ENCODE measurements at places on chromosomes 6 and 20.
A peak's percentile ranks its signal among the peaks of the same experiment; 100 is the strongest.

DNA sequence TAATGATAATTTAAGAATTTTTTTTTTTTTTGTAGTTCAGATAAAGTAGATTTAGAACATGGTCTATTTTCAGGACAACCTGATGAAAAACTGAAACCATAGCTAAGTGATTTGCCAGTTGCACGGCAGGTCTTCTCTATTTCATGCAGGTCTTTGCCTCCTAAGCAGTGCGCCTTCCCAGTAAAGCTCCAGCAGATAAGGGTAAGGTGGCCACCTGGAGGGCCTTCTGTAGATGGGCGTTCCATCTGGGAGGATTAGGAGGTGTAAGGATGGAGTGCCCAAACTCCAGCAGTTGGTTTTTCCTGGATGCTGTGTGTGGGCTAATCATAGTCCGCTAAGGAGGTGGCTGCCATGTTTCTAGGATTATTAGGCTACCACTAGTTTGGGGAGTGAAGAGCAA, 107.1 kb downstream of the ARID1B start:
- DNase-seq = no peak

- DNase-seq = no peak
These were observed 588.2 kb upstream of the NRSN1 start for GRCh38 chr6:23537828-23538227.

DNA sequence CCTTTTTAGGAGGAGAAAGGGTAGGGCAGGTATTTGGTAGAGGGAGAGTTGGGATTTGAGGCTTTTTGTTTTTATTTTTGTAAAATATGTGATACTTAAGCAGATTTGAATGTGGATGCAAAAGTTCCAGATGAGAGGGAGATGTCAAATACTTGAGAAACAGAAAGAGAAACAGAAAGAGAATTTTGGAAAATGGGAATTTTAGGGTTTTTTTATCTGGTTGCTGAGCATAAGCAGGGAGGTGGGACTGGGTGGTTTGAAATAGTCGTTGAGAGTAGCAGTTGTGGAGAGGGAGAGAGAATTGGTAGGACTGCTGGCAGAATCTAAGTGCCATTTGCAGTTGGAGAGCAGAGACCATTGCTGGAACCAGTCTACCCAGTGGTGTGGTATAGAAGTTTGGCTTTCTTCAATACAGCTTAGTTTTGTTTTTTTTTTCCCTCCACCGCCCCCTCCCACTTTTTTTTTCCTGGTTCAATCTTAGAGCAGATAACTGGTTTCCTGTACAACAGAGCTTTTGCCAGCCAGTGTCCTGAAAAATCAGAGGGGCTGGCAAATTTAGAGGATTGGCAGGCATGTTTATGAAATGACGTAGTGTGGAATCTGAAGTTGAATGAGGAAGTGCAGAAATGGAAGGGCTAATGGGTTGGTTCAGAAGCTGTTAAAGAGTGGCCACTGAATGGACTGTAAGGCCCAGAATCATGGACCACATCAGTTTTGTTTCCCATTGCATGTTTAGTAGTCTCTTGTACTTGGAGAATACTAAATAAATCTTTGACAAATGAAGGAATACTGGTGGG, 68.7 kb downstream of the ATRN start:
- DNase-seq = no peak

DNA sequence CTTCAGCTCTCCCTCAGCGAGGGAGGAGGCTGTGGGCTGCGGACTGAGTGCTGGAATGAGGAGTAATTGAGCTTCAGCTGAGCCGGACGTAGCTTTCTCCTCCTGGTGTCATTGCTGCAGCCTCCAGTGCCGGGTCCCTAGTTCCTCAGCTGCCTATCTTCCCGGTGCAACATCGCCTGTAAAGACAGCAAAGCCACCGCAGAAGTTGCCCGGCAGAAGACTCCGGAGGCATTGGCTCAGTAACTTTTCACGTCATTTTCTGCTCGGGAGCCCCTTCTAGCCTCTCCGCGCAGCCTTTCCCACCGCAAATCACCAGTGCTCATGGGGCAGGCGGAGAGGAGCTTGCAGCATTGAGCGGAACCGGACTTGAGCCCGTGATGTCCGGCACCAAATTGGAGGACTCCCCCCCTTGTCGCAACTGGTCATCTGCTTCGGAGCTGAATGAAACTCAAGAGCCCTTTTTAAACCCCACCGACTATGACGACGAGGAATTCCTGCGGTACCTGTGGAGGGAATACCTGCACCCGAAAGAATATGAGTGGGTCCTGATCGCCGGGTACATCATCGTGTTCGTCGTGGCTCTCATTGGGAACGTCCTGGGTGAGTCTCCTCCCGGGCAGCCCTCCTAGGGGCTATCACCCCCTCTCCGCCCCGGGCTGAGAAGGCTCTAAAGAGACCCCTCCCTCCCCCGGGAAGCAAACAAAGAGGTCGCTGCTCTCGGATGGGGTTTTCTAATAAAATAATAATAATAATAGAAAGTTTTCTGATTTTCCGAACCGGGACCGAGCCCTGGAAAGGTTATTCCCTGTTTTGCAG, at the start of gene HCRTR2:
Gene HCRTR2, plus strand, starts transcription at position 305 of the 816 bp plus-strand sequence. Its CDS starts 73 bp downstream, at position 378.
- no peak for DNase-seq

DNA sequence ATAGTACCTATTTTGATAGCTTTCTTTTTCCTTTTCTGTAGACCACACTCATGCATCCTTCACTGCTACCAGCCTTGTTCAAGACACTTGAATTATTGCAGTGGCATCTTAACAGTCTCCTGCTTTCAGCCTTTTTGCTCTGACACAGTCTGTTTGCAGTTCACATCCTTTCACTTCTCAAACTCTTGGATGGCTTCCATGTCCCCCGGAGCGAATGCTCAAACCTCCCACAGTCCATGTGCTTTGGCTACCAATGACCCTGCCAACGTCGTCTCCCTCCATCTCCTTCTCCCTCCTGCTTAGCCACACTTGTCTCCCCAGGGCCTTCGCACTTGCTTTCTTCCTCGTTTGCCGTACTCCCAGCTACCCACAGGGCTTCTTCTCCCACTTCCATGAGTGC, 270.0 kb upstream of the ZFP64 start:
- DNase-seq = no peak

DNA sequence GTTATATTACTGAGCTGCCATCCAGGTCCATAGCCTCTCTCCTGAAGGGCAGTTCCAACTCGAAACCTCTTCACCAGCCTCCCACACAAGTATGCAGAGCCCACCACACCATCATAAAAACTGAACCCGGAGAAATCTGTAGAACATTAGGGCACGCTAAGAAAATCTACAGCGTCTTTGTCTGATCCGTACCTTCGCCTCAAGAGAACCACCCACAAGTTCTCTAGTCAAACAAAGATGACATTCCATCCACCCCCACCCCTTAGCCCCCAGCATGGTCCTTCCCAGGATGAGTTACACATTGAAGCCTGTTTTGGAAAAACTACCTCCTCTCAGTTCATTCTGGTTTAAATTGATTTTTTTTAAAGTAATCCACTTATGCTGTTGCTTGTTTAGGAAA, 219.7 kb downstream of the ZMYND8 start:
- no peak for DNase-seq

DNA sequence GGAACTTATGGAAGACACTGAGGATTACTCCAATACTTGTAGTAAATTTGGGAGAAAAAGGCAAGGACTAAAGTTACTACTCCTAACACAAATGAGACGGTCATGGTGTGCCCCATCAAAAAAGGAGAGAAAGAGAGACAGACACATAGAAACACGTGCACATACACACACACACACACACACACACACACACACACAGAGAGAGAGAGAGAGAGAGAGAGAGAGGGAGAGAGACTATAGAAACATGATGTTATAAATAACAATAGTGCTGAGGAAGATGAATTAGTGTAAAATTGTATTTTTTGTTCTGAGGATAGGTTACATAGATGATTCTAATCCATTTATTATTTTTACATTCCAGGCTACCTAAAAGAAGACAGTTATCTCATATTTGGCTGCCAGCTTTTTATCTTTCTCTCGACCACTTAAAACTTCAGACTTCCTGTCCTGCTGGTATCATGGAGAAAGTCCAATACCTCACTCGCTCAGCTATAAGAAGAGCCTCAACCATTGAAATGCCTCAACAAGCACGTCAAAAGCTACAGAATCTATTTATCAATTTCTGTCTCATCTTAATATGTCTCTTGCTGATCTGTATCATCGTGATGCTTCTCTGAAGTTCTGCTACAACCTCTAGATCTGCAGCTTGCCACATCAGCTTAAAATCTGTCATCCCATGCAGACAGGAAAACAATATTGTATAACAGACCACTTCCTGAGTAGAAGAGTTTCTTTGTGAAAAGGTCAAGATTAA, 10.5 kb downstream of the PLN start:
- DNase-seq = peak; percentile 71

DNA sequence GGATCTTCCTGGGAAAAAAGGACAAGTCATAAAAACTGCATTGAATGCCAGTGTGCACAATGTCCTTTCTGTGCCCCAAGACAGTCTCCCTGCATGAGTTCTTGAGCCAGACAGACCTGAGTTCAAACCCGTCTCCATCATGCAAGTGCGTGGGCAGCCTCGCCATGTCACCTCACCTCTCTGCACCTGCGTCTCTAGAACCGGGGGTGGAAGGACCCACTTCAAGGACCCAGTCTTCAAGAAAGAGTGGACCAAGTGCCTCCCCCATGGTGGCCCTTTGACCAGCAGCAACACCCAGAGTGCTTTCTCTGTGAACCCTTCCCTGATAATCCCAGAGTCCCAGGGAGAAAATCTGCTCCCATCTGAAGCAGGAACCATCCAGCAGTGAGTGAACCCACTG, 23.5 kb upstream of the ANGPT4 start:
- DNase-seq = no peak

DNA sequence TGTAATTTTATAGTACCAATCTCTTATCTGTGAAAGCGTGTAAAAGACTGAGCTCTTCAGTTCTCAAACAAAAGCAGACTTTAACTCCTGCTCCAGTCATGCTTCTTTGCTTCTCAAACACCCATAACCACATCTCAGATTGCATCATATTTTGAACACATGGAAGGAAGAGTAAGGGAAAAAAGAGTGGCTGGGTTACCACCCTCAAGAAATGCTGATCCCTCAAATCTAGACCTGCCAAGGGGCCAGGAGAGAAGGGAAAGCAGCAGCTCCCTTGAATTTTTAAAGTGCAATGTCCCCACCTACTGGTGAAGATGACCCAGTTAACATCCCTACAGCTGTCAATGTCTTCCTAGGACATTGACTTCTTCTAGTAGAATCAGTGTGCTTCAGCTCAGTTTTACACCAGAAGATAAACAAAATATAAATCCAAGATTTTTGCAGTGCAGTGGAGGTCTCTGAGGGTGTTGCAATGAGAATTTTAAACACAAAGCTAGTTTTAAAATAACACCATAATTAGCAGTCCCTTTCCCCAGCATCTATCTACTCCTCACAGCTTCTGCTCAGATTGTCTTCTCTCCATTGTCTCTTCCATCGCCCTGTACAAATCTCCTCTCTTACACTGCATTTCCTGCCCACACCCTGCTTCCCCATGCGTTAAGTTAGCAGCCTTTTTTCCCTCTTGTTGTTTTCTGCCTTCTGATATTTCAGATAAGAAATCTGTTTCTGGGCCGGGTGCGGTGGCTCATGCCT, 22.6 kb upstream of the HLA-DQB2 start:
- peak; percentile 60 for DNase-seq

- peak; percentile 50 for DNase-seq
These were observed 868 bp downstream of the SRSF3 start for GRCh38 chr6:36594816-36595643.

DNA sequence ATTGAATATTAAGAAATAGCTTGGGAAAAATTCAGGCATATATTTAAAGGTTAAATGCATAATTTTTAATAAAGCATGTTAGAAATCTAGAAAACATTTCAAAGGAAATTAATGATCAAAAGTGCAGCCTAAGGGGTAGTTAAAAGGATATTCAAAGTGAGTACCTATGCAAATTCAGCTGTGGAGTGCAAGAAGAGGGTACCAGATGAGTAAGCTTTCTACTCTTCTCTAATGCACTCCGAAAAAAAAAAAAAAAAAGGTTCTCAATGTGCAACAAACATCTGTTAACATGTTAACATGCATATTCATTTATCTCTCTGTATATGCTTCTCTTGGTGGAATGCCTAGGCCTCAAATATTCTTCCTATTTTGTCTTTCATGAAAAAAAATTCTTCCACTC, 32.0 kb upstream of the KATNA1 start:
- DNase-seq = no peak

- no peak for DNase-seq
These were observed 103.4 kb upstream of the FOXA2 start for GRCh38 chr20:22687676-22688349.

GRCh38 chr6:22343864-22344263, 47.0 kb upstream of the PRL start:
- DNase-seq = no peak

GRCh38 chr6:6317825-6318733, 2.4 kb downstream of the F13A1 start:
- no peak for DNase-seq

DNA sequence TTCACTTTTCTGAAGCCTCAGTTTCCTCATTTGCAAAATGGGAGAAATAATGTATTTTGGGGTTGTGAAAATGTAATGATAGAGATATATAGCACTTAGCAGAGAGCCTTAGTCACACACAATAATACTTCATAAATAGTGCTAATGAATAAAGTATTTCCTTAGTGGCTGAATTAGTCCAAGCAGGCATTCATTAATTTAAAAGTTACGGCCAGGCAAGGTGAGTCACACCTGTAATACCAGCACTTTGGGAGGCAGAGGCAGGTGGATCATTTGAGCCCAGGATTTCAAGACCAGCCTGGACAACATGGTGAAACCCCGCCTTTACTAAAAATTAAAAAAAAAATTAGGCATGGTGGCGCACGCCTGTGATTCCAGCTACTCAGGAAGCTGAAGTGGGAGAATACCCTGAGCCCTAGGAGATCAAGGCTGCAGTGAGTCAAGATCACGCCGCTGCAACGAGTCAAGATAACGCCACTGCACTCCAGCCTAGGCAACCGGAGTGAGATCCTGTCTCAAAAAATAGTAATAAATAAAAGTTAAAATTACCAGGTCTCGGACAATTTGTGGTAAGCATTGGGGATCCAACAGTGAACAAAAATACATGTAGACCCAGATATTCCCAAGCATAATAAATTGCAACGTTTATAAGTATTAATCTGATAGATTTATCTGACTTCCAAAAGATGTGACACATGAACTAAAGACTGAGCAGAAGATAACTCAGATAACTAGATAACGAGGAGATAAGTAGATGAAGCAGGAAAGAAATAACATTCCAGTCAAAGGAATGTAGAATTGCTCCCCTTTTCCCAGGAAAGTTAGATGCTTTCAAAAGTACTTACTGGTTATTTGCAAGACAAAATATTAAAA, 2.1 kb upstream of the IBTK start:
- no peak for DNase-seq

DNA sequence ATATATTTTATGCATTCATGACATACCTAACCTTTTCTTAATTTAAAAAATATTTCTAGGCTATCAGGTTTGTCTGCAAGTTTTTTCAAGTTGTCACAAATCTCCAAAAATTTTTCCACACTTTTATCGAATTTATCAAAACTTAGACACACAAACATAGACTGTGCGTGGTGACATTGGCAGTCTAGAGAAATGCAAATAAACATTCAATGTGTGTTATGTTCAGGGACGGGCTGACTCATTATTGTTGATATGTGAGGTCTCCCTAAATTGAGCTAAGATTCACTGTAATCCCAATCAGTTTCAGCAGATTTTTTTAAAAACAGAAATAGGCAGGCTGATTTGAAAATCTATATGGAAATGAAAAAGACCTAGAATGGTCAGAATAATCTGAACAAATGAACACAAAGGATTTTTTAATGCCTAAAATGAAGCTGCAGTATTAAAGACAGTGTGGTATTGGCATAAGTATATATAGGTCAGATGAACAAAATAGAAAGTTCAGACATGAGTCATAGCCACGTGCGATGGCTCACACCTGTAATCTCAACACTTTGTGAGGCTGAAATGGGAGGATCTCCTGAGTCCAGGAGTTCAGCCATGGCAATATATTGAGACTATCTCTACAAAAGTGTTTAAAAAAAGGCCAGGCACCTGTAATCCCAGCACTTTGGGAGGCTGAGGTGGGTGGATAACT, 19.2 kb downstream of the BLTP3A start:
- DNase-seq = no peak

Measured in CD4-positive, alpha-beta T cell treated with Interleukin-12 subunit alpha and Interleukin-12 subunit beta, for 1 hour (primary cell).